T-helper 9 cell (primary cell): ENCODE measurements at places on chromosomes 5 and 9.

DNA sequence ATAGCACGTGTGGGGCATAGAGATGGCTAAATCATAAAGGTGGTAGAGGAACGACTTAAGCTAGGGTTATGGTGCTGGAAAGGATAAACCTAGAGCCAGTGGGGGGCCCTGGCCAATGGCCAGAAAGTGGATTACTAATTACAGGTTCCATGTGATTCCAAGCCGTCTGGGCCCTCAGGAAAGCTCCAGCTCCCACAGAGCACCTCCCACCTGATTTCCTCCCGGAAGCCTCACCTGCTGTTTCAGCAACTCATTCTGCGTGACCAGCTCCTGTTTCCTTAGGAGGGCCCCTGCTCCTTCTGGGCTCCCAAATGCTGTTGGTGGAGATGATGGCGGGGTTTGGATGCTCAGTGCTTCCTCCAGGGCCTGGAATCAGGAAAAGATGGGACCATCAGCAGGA is 16.2 kb downstream of the GPX3 start:
- no peak for DNase-seq

- peak; percentile 65 for DNase-seq
These were observed 14.4 kb upstream of the SPINK4 start for GRCh38 chr9:33225319-33226147.

DNA sequence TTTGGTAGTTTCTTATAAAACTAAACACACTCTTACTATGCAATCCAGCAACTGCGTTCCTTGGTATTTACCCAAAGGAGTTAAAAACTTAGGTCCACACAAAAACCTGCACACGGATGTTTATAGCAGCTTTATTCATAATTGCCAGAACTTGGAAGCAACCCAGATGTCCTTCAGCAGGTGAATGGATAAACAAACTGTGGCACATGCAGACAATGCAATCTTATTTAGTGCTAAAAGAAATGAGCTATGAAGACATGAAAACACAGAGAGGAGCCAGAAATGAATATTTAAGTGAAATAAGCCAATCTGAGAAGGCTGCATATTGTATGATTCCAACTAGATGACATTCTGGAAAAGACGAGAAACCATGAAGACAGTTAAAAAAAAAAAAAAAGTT is 10.7 kb downstream of the WNK2 start:
- DNase-seq = no peak

- no peak for DNase-seq
These were observed 130.9 kb downstream of the PALM2AKAP2 start for GRCh38 chr9:109910671-109911518.

- DNase-seq = no peak
These were observed 11.2 kb downstream of the AK8 start for GRCh38 chr9:132866898-132867297.

DNA sequence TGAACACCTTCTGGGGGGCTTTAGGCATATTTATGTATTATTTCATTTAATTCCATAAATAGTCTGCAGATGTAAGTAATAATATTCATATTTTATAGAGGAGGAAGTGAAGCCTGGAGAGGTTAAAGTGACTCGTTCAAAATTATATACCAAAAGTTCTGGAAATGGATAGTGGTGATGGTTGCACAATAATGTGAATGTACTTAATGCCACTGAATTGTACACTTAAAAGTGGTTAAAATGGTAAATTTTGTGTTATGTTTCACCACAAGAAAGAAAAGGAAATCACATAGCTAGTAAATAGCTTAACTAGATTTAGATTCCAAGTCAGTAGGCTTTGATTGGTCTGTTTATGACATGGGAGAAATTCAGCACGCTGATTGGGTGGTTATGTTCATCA is 13.0 kb upstream of the TMEFF1 start:
- no peak for DNase-seq

GRCh38 chr9:5886114-5886939 is 4.4 kb upstream of the MLANA start:
- DNase-seq = peak; percentile 70

DNA sequence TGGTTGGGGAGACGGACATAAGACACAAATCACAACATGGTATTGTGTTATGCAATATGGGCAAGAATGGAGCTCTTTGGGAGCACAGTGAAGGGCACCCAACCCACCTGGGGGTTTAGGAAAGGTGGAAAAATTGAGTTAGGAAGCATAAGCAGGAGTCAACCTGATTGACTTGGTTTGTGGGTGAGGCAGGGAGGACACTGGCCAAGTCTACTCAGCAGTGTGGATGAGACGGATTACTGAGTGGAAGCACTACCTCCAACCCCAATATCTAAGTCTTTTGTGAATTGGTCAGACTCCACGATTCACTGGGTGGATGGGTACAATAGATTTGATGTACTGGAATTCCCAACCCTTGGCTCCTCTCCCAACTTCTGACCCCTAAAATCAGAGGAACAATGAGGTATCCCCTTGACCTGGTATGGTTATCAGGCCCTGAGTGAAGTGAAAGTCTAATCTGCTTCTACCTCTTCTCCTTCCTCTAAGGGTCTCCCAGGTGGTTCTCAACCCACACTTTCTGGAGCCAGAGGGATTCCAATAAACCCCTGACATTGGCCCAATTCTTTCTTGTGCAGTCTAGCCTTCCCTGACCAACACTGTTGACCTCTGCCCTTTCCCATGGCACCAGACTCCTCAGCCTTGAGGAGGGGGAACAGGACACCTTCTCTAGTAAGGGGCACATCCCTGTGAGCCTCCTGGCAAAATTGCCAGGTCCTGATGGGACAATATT is 5.2 kb downstream of the EGR1 start:
- DNase-seq = no peak

GRCh38 chr5:100889165-100889743 is 13.8 kb downstream of the ST8SIA4 start:
- no peak for DNase-seq

DNA sequence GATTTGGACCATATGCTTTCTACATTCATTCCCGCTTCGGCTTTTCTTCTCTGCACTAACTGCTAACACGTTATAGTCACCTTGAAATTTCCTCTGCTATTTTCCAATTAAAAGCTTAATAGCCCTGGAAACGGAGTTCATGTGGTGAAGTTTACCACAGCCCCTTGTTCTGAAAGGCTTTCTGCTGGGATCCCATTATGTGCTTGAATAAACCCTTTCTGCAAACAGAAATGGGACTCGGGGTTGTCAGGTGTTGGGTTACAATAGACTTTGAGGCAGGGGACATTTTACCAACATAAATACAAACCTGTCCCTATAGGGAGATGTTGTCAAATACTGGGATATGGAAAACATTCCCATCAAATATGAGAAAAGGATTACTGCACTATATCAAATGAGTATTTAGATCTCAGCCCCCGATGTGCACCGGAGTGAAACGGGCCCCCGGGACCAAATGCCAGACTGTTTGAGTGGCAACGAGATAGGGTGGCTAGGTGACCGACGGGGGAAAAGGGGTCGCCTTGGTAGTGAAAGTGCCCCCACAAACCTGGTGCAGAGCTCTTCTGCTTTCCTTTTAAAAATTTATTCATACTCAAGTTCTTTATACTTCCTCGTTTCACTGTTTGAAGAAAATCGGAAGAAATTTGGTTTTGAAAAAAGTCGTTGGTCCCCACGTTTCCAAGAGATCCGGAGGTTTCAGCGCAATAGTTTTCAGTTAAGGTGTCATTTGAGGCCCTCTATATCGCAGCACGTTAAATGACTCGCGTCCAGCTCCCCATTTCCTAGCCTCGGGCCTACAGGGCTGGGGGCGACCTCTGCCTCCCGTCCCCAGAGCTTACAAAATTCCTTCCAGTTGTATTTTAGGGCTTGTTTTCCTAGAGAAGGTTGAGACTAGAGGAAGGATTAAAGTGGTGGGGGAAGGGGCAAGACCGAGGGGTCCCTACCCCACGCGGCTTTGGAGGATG is 2.1 kb upstream of the DMRT3 start:
- DNase-seq = no peak

- no peak for DNase-seq
These were observed 116.4 kb downstream of the GADD45G start for GRCh38 chr9:89721176-89721700.

DNA sequence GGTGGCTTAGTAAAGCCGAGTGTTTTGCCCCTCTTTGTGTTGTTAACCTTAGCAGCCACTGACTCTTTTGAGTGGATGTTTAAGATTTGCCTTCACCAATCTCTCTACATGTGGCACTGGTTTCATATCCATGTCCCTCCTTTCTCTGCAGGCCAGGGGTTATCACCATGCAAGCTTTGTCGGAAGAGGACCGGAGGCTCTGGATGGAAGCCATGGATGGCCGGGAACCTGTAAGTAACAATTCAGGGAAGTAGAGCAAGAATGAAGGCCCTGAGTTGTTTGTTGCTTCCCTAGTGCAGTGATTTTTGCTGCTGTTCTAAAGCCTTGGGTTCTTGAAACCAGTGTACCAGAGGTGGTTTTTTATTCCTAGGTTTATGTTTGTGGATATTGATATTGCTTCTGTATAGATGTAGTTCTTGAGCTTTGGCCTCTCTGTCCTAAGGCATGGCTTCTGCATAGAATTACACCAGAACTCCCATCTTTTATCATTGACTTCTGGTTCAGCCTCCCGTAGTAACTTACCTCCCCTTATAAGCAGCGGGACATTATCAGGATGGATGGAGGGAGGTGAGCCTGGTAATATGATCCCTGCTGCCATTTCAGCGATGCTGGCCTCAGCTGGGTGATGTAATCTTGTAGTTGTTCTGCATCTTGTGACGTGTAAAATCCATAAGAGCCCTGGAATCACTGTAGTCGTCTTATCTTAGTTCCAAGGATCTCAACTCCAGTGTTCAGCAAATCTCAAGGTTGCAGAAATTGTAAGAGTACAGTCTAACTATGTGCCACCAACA is 161.9 kb downstream of the ARHGAP26 start:
- DNase-seq = no peak

DNA sequence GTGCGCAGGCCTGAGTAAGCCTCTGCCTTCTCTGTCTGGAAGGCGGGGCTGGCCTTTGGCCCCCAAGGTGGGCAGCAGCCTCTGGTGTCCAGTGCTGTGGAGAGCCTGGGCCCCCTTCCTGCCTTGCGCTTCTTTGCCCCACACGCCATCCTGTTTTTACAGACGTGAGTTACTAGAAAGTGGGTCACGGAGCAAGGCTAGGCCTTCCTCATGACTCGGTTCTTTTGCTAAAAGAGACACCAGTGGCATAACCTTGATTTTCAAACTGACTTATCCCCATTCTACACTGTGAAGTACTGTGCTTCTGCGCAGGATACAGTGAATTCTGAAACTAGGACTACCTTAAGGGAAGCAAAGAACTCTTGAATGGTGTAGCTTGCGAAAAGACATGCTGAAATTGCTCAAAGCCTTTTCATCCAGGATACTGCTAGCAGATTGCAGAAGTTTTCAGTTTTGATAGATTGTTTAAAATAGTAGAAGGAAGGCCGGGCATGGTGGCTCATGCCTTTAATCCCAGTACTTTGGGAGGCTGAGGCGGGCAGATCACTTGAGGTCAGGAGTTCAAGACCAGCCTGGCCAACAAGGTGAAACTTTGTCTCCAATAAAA is 7.2 kb downstream of the ROPN1L start:
- no peak for DNase-seq
